Activated CD8-positive, alpha-beta memory T cell treated with anti-CD3 and anti-CD28 coated beads, Interleukin-2, amount 50 U/mL, for 4 hours (primary cell): ENCODE measurements at places on chromosomes 4 and X.

DNA sequence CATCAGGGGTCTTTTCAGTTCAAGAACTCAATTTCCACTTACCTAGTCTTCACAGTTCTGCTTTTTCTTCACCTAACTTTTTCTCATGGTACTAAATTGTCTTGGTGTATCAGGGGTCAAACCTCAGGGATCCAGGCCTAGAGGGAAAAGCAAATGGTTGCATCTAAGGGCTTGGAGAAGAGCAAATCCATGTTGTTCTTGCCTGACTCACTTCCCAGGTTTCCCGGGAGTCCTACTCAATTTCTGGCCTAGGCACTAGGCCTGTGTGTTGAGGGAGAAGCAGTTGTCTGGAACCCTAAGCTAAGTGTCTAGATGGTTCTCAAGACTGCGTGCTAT, 191.9 kb upstream of the STK26 start:
- DNase-seq: no peak

GRCh38 chr4:144705601-144706590, 59.9 kb downstream of the HHIP start:
- DNase-seq: no peak

DNA sequence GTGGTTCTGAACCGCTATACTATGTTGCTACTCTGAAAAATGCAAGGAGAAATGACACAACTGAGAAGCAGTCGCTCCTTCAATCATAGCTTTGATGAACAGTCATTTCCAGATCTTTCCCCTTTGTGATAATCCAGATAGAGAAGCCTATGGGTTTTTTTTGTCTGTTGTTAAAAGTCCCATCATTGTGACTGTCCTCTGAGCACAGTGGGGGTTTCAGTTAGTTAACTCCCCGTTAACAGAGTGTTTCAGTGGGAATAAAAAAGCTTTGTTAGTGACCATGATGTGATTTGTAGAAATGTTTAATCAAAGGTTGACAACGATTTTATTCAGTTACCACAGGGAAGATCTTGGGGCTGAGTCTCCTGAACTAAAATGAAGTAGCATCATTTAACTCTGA, 176.2 kb upstream of the MAOA start:
- DNase-seq: no peak

DNA sequence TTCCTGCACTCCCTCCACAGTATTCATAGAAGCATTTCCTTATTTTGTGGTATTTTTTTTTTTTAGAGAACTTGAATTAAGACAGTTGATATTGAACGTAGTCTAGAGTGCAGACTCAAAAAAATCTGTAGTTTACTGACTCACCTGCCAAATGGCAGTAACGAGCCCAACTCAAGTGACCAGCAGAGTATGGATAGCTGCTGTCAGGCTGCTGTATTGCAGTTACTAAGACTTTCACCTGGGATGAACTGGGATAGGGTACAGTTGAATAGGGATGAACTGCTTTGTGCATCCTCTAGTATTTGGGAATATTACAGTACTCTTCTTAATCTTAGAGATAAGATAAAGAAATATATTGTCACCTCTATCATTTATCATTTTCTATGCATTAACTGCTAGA, 7.0 kb upstream of the SLC7A11 start:
- DNase-seq: no peak

- no peak for DNase-seq
These were observed 53.8 kb downstream of the PACRGL start for GRCh38 chr4:20754036-20754435.

- DNase-seq: no peak
These were observed 157.8 kb upstream of the TLL1 start for GRCh38 chr4:165715211-165715610.

DNA sequence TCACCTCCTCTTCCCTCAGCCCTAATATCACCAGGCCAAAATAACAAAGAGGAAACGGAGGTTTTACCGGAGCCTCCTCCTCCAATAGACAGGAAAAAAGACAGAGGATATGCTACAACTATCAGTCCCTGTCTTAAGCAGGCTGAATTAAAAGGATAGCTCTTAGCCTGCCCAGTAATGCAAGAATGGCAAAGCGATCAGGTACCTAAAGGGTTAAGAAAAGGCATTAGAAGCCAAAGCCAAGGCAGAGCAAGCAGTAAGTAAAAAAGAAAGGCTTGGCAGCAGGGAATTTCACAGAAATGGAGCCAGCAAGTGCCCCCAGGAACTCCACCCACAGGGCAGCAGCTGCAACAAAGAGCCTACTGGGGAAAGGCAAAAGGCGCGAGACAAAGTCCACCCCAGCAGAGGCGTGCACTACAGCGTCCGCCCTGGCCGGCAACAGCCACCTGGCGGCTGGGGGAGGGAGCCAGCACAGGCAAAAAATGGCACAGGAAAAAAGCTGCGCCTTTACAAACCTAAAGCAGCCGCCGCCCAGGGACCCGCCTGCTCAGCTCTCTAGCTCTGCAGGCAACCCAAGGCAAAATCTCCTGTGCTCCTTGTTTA, 220.6 kb upstream of the ZC4H2 start:
- no peak for DNase-seq

DNA sequence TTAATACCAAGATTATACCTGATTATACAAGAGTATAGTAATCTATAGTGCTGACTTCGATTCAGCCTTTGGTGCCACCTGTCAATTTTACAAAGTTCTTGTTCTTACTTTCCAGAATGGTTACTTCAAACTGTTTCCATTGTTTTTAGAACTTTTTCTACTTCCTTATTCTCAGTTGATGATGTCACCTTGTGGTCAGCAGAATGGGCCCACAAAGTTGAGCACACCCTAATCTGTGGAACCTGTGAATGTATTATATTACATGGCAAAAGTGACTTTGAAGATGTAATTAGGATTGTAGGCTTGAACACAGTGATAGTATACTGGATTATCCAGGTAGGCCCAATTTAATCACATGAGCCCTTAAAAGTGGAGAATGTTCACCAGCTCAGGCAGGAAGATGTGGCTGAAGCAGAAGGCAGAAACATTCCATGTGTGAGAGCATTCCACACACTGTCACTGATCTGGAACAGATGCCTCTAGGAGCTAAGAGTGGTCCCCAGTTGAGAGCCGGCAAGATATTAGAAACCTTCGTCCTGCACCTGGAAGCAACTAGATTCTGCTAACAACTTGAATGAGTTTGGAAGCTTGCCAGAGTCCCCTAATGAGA, 6.3 kb upstream of the SGMS2 start:
- no peak for DNase-seq

DNA sequence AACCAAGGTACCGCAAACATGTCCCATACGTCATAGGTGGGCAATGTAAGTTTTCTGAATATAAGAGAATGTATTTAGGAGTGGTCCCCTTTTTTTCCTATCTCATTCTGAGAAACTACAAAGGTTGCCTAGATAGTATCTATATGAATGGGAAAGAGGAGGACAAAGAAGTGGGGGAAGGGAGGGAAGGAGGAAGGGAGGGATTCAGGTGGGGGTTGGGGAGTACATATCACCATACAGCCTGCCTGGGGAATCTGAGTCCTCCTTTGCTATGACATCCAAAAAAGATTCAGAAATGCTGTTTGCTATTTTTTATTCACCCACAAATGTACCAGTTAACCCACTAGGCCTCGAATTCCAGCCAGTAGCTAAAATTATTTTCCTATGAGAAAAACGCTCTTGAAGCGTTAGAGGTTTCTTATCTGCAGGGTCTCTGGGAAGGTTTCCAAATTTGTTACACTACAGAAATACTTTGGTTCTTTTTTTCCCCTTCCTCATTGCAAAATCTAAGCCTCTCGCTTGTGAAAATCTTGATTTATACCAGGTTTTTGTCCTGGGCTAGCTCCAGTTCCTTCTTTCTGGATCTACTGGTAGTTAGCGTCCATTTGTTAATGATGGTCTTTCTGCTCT, 212.9 kb downstream of the NSUN7 start:
- DNase-seq: no peak
